NCI-H524 (cell line): ENCODE measurements at places on chromosomes 3 and 15.

DNA sequence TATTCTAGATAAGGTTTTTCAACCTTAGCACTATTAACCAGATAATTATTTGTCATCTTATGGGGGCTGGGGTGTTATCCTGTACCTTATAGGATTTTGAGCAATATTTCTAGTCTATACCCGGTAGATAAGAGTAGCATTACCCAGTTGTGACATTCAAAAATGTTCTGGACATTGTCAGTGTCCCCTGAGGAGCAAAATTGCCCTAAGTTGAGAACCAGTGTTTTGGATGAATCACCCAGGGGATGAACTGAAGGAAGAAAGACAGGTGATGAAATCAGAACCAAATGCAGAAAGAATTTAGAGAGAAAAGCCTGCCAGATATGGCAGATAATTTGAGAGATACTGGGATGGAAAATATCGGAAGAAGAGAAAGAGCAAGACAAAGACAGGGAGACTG lies 58.2 kb downstream of the KCNH8 start:
- DNase-seq = no peak

- peak; percentile 73 for DNase-seq
Measured at GRCh38 chr15:46460431-46461094, 825.7 kb downstream of the SQOR start.

DNA sequence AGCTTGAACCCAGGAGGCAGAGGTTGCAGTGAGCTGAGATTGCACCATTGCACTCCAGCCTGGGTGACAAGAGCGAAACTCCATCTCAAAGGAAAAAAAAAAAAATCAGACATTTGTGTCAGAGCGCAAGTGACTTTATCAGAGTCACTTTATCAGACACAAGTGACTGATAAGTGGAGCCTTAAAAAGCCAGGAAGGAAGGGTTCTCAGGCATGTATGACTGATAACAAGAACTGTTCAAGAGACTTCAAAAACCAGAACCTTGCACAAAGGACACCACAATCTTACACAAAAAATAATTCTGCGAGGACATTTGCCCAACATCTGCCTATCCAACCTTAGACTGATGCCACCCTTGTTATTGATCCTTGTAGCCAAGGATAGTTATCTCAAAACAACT lies 13.3 kb upstream of the CFAP44 start:
- no peak for DNase-seq

GRCh38 chr3:160343132-160343531 lies 55.9 kb downstream of the IFT80 start:
- peak; percentile 36 for DNase-seq

- DNase-seq = no peak
Measured at GRCh38 chr15:39106950-39107349, 473.9 kb upstream of the THBS1 start.
